Dermis microvascular lymphatic vessel endothelial cell (primary cell): ENCODE measurements at places on chromosomes 2 and 18.
A peak's percentile ranks its signal among the peaks of the same experiment; 100 is the strongest.

GRCh38 chr2:101109451-101110118 is 41.6 kb downstream of the TBC1D8 start:
- DNase-seq: no peak

- no peak for DNase-seq
These were observed 106.7 kb upstream of the CHAC2 start for GRCh38 chr2:53660886-53661285.

- peak; percentile 89 for DNase-seq
These were observed 12.4 kb downstream of the COPS8 start for GRCh38 chr2:237097911-237098702.

- no peak for DNase-seq
These were observed 7.6 kb upstream of the PLB1 start for GRCh38 chr2:28488083-28488830.

DNA sequence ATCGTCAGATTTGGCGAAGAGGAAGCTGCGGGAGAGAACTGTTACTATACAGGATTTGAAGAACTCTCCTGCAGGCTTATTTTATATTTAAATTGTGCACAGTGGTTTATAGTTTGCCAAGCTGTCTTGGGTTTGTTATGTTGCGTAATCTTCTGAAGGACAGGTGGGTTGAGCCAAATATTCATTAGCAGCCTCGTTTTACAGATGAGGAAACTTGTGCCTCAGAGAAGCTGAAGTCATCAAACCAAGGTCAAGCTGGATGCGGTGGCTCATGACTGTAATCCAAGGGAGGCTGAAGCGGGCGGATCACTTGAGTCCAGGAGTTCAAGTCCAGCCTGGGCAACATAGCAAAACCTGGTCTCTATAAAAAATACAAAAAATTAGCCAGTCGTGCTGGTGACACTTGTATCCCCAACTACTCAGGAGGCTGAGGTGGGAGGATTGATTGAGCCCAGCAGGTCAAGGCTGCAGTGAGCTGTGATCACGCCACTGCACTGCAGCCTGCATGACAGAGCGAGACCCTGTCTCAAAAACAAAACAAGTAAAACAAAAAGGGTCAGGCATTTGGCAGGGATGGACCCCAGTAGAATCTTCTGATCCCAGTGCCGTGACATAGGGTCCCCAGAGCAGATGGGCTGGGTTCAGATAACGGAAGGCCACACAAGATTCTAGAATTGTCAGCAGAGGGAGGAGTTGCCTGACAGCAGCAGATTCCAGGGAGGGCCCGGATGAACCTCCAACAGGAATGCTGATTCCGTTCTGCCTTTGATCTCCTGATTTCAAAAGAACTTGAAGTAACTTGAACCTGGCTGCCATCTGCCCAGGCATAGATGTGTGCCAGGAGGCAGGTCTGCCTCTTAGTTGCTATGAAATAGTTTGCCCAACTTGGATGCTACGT is 50.6 kb downstream of the SH3BP4 start:
- no peak for DNase-seq

DNA sequence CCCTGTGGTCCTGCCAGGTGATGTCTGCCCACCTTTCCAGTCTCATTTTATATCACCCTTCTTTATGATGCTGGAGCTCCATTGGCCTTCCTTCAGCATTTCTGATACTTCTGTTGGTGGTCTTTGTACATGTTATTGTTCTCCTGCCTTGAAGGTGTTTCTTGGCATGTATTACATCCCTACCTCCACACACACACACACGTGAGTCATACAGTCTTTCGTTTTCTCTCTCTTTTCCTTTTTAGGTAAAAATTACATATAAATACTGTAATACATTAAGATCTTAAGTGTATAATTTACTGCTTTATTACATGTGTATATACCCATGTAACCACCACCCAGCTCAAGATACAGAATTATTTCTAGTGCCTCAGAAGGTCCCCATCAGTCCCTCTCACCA is 10.2 kb upstream of the ADGRF3 start:
- DNase-seq: peak; percentile 3

GRCh38 chr2:136787970-136788369 is 22.6 kb downstream of the THSD7B start:
- DNase-seq: no peak

GRCh38 chr2:187395276-187396015 is 52.6 kb downstream of the CALCRL start:
- peak; percentile 85 for DNase-seq

DNA sequence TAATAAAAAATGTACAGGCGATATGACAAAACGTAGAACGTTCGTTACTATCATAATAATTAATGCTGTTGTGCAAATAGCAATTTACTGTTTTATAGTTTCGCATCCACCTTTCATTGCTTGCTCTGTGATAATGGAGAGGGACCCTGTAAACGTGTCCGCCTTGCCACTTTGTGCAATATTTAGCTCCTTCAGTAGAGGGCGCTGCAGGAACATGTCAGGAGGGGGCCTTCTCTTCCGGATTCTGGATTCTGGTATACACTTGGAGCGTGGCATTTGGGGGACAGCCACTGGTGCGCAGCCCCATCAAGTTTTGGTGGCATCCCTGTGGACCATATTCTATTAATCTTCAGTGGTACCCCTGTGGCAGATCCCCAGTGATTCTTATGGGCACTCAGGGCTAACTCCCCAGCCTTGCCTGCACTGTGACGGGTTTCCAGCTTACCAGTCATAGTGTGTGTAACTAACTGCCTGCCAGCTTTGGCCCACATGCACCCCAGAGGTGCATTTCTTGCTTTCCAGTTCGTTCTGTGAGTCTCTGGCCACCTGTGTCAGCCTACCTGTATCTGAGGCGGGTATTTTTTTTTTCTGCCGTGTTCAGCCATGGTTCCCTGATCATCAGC is 140.3 kb downstream of the CYRIA start:
- DNase-seq: peak; percentile 35

DNA sequence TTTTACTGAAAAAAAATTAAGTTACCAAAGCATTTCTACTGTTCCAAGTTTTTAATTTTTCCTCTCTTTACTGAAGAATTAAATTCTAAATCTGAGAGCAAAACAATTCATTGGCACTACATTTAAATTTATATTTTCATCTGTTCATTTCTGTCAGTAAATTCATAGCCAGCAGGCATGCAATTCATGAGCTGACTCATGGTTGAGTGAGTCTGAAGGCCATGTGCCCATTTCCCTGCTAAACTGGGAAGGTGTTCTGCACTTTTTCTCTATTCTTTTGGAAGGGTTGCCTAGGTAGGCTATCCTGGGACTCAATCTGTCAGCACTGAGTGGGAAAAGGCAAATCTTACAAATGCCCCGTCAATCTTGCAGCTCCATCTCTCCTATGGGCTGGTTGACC is 88.7 kb downstream of the KLHL14 start:
- no peak for DNase-seq

DNA sequence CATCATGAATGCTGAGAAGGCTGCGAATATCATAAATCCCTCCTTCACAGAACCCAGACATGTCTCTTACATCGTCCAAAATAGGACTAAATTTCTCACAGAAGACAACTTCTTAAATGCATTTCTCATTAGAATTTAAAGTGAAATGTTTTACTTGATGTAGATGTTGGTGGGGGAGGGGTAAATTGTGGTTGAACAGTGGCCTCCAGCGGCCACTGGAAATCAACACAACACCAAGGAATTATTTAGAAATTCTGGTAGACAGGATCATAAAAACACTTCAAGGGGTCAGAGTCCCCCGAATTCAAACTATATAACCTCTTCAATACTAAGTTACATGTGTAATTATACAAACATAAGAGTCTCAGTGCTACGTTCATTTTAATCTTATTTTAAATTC is 135.9 kb downstream of the ABCA12 start:
- peak; percentile 52 for DNase-seq

DNA sequence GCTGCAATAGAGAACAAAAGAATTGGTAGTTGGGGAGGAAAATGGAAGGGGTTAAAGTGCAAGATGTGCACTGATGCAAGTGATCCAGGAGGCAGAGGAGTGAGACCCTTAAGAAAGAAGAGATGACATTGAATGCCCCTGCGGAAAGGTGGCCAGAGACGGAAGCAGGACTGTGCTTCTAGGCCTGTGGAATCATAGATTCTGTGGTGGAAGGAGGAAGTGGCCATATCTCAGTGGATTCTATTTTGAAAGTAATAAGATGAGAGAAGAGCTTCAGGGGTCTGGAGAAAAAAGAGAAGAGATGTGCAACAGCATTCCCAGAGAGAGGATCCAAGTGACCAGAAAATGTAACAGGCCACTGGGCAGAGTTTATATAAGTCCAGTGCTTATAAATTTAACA is 18.6 kb upstream of the GYPC start:
- DNase-seq: no peak

- DNase-seq: no peak
These were observed 18.0 kb upstream of the STON1 start for GRCh38 chr2:48511849-48512470.

DNA sequence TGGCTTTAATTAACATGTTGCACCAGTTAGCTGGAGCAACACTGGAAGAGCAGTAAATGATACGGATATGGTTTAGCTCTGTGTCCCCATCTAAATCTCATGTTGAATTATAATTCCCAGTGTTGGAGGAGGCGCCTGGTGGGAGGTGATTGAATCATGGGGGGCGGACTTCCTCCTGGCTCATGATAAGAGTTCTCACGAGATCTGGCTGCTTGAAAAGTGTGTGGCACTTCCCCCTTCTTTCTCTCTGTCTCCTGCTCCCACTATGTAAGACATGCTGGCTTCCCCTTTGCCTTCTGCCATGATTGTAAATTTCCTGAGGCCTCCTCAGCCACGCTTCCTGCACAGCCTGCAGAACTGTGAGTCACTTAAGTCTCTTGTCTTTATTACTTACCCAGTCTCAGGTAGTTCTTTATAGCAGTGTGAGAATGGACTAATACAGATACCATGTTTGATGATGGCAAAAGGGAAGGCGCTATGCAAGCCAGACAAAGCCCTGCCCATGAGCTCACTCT is 963.6 kb downstream of the SOCS6 start:
- DNase-seq: no peak

DNA sequence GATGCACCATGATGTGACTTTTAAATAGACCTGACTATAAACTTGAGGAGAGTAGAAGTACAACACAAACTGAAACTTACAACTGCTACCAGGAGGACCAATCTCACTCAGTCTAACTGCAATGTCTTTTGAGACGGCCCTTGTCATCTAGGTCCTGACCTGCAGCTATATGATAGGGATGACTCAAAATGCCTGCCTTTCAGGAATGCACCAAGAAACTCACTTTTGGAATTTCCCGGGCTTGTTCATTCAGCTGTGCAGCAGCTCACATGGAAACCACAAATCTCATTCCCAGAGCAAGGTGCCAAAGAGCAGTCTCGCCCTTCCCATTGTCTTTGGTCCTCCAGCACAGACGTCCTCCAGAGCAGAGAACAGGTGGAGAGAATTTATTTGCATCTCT is 113.7 kb downstream of the SPOPL start:
- no peak for DNase-seq

- peak; percentile 13 for DNase-seq
These were observed 17.2 kb downstream of the SNORC start for GRCh38 chr2:232887171-232887850.

- no peak for DNase-seq
These were observed 141.0 kb downstream of the UXS1 start for GRCh38 chr2:106053116-106053515.

DNA sequence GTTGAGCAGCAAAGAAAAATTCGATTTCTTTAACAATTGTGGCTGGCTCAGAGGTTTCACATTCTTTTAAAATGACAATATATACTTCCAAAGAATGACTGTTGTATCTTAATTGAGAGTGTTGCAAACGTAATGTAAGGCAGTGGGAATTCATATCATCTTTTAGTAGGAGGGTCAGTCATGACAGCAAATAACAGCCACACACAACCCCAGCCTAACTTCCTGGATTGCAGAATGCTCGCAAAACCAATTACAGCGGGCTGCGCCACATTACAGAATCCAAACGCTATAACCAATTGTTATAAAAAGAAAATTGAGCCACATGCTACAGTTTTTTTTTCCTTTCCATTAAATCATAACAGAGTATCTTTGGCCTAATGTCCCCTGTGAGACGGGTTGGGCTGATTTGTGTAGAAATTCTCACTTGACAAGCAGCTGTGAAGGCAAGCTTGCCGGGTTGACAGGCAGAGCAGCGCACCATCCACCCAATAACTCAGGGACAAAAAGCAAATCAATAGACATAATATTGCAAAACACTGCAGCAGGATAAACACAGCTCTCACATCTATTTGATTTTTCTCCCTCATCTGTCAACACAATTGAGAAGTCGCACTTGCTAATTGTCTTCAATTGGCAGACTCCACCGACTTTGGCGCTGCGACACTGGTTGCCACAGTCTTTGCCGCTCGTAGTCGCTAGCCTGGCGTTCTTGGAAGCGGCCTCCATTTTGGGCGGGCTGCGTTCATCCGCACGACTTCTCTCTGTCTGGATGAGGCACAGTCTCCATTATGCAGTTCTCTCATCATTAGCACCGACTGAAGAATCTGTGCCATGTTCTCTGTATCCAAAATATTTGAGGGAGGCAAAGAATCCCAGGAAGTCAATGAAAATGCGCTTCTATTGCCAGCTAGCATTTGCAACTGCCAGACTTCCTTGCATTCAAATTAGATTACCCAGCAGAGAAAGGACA is 95.0 kb upstream of the CCDC68 start:
- no peak for DNase-seq

- DNase-seq: no peak
These were observed 28.9 kb downstream of the ADNP2 start for GRCh38 chr18:80137976-80138375.

- DNase-seq: no peak
These were observed 12.1 kb upstream of the HMSD start for GRCh38 chr18:63936932-63937393.

GRCh38 chr2:138309760-138310159 is 191.8 kb upstream of the SPOPL start:
- DNase-seq: no peak

- no peak for DNase-seq
These were observed 5.9 kb upstream of the LRPPRC start for GRCh38 chr2:44001716-44002115.

DNA sequence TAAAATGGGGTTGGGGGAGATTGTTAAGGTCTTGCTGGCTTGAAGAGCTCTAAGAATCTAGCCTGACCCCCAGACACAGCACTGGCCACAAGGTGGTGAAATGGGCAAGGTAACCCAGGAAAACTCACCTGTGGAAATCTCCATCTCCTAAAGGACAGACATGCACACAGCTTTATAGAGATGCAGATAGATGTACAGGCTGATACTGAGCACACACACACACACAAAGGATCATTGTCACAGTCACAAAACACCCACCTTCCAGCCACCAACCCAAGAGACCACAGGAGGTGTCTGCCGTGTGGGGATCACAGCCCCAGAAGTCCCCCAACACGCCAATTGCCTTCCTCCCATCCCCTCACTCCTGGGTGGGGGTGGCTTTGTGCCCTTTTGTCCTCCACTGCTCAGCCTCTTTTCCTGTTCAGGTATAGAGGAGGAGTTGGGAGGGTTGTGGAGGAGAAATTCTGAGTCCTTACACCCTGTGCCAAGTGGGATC is 3.2 kb upstream of the CYP26B1 start:
- no peak for DNase-seq
